ENCODE measurements at places on chromosomes 16 and 17.

GRCh38 chr17:82355770-82356427 is 3.1 kb upstream of the TEX19 start:
- no peak for DNase-seq

DNA sequence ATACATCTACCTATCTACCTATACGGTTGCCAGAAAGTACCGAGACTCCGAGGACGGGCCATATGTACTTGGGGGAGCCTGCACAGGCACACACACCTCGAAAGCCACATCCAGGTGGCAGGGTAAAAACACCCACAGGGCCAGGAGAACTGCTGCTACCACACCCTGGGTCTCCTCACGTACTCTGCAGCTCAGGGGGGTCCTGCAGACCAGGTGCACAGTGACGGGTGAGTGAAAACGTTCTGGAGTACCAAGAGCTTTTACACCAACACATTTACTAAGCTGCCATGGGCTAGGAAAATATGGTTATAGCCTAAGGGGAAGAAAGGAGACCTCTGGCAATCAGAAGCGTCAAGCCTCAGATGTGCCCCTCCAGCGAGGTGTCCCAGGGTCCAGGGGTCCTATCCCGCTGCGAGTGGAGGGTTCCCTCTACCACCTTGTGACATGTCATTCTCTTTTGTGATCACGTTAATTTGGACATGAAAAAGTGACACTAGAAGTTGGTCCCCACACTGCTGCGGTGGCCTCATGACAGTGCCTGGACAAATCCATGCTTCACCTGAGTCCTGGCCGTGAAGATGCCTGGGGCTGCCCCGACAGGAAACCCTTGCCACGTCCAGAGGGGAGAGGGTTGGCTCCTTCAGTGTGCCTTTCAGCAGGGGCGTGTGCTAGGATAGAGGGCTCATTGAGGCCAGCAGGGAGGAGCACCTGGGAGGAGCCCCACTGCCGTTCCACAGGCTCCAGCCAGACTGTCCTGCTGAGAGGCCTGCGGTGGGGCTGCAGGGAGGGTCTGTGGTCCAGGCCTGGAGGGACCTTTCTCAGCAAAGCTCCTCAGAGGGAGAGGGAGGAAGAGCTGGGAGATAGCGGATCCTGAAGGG is 1.8 kb downstream of the CANT1 start:
- DNase-seq, result no peak

DNA sequence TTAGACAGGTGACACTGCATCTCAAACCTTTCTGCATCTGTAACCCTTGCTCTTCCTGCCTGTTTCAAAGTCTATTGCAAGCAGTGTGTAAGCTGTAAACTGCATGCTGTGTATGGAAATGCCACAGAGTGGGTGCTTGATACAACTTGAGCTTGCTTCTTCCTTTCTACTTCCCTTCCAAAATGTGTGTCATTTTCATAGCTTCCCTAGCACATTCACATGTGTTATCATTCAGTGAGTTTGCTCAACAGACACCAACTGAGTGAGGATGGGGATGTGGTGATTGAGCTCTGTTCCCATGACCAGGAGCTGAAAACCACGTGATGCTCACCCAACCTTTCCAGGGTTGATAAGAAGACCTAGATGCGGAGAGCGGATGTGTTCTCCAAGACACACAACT is 111.1 kb downstream of the VAT1L start:
- no peak for DNase-seq

DNA sequence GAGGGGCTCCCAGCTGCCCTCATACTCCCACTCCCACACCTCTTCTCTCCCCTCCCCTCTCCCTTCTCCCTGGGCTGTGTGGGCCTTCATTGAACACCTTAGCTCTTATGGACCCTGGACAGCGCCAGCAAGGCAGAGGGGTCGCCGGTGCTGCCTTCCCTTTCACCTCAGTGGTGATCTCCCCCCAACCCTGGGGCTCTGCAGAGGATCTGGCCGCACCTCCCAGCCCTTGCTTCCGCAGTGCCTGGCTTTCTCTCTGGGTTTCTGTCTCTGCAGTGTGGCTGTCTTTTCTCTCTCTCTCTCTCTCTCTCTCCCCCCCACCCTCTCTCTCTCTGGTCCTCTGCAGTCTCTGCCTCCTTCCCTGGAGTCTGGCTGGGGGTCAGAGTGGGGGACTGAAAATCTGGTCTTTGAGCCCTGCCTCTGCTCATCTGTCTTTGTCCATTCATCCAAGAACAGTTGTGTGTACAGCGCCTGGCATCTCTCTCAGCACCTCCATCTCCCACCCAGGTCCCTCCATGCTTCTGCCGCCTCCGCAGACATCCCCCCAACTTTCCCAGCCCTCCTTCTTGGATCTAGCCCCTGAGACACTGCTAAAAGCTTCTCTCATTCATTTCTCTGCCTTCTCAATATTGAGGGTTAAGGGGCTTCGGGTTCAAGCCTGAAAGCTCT is 1.1 kb downstream of the SEZ6L2 start:
- DNase-seq, result no peak

DNA sequence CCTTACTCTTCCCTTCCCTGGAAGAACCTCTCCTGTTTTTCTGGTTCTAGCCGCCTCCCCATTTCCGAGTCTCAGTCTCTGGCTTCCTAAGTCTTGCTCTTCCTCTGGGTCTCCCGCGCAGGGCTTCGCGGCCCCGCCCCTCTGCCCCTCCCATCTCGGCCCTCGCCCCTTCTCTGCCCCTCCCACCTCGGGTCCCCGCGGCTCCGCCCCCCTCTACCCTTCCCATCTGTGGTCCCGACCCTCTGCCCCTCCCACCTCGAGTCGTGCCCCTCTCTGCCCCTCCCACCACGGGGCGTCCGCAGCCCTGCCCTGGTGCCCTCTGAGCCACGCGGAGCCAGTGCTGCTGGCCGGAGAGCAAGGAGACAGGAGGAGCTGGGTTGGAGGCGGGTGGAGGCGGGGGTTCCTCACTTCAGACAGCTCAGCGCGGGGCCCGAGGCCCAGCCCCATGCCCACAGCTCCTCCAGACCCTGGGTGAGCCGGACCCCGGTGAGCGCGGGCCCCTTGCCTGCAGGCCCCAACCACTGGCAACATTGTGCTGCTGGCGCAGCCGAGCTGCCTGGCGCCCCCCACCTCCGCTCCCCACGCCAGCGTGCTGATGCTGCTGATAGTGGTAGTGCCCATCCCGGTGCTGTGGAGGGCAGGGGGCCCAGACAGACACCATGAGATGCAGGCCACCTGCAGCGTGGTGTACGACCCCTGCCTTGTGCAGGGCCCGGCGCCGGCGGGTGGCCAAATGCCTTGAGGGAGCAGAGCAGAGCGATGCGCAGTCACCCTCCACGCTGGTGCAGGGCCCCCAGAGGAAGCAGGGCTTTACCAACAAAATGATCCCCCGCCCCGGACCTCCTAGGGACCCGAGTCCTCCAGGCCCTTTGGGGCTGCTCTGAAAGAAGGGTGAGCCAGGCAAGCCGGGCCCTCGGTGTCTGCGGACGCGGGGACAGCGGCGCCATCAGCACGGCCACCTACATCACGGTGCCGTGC is 2115.3 kb downstream of the TP53TG3F start:
- DNase-seq, result no peak

GRCh38 chr16:84496991-84497390 is 7.5 kb downstream of the MEAK7 start:
- no peak for DNase-seq

GRCh38 chr16:2149630-2150417 is 1.4 kb downstream of the RAB26 start:
- no peak for DNase-seq

GRCh38 chr16:88498576-88499208 is 45.6 kb downstream of the ZFPM1 start:
- no peak for DNase-seq

DNA sequence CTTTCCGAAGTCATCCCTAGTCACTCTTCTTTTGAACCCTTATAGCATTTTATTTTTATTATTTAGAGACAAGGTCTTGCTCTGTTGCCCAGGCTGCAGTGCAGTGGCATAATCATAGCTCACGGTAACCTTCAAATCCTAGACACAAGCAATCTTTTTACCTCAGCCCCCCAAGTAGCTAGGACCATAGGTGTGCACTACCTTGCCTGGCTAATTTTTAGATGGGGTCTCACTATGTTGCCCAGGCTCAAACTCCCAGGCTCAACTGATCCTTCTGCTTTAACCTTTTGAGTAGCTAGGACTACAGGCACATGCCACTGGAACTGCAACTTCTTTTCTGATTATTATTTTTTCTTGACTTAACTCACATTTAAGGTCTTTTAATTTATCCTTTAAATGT is 33.0 kb upstream of the TMEM97 start:
- DNase-seq, result no peak

GRCh38 chr17:33657181-33657580 is 364.1 kb upstream of the ASIC2 start:
- DNase-seq, result no peak

DNA sequence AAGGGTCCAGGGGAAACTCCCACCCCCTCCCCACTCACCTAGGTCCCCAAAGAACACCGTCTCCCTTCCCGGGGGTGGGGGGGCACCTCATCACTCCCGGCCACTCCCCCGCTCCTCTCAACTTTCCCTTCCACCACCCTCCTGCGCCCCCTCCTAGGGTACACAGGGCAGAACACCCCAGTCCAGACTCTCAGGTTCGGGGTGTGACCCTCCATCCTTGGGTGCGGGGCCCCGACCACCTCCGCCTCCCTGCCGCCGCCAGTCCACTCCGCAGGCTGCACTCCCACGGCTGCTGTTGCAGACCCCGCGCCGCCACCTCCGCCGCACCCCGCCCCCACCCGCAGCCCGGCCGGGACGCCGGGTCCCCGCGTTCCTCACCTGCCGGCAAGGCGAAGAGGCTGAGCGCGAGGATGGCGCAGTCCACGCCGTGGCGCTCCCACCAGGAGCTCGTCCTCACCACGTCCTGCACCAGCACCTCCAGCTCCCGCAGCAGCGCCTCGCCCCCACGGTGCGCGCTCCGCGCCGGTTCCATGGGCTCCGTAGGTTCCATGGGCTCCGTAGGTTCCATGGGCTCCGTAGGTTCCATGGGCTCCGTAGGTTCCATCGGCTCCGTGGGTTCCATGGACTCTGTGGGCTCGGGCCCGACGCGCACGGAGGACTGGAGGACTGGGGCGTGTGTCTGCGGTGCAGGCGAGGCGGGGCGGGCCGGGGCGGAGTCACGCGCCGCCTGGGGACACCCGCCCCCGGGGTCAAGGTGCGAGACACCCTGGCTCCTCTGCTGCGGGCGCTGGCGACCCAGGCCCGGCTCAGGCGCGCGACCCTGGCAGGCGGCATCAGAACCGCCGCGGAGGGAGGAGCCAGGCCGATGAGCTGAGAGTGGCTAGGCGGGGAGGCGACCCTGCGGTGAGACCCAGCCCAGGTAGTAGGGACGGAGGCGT is at the start of gene FADS6:
TSS of gene FADS6 (minus strand) at position 660 of the 938 bp plus-strand sequence. CDS start at position 622, 38 bp downstream.
- DNase-seq, result no peak

DNA sequence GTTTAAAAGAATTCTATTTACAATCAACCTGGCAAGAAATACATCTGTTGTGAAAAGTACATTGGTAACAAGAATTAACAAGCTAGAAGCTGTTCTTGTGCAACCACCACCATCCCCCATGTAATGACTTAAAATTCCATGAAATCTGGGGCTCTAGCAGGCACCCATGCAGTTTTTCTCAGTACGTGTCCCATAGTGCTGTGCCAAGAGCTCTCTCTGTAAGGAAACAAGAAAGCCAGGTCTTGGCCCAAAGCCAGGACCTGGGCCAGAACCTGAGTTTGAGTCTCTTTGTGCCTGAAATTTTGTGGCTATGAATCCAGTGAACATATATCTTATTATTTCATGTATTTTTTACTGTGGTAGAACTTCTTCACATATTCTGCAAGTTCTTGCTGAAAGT is 46.6 kb downstream of the NUP93 start:
- no peak for DNase-seq

GRCh38 chr17:45427181-45427835 is 5.4 kb downstream of the ARHGAP27 start:
- no peak for DNase-seq

Data from stimulated activated CD8-positive, alpha-beta memory T cell treated with anti-CD3 and anti-CD28 coated beads, Interleukin-7, amount 100 ng/mL, for 24 hours (primary cell).